ENCODE measurements at places on chromosomes 11 and 22. TPM values are rescaled to one million over a fixed set of nuclear protein-coding genes. Genes with fewer than 3 reads are reported as not detected.

The CAVIN3 gene
- total RNA-seq, result 179 TPM

The C11orf65 gene
- 0.41 TPM for total RNA-seq

The POTEH gene
- not detected for total RNA-seq

The KCNQ1 gene
- 0.48 TPM for total RNA-seq

The TP53I11 gene
- total RNA-seq, result 46.9 TPM
